ENCODE measurements at places on chromosomes 2 and 18. TPM values are rescaled to one million over a fixed set of nuclear protein-coding genes. Genes with fewer than 3 reads are reported as not detected.

Gene DOK6
- total RNA-seq, result not detected

Gene VWC2L
- not detected for total RNA-seq

Gene NYAP2
- total RNA-seq, result not detected

Gene GCG
- not detected for total RNA-seq

Gene SERPINB5
- total RNA-seq, result 0.11 TPM

Gene NEU4
- total RNA-seq, result 0.21 TPM

Gene MCFD2
- 110 TPM for total RNA-seq

Gene ELOA2
- not detected for total RNA-seq

Gene SIX3
- 1.9 TPM for total RNA-seq

Gene TUBB6
- total RNA-seq, result 207 TPM

Gene BCL2
- total RNA-seq, result 0.53 TPM

Gene ERICH2
- total RNA-seq, result not detected

Gene ASAP2
- 45.5 TPM for total RNA-seq

Gene TCF7L1
- total RNA-seq, result 10.4 TPM

Gene SERPINB13
- total RNA-seq, result not detected

Gene BIN1
- total RNA-seq, result 29.3 TPM

All from A549 treated with Mapracorat at 1 μM for 4 hours (cell line).